Amniotic stem cell (primary cell): ENCODE measurements at places on chromosomes 1 and 21.

GRCh38 chr1:4422504-4423289 is 231.7 kb upstream of the AJAP1 start:
- no peak for DNase-seq

- no peak for DNase-seq
Measured at GRCh38 chr1:79524126-79524525, 517.6 kb upstream of the ADGRL4 start.

DNA sequence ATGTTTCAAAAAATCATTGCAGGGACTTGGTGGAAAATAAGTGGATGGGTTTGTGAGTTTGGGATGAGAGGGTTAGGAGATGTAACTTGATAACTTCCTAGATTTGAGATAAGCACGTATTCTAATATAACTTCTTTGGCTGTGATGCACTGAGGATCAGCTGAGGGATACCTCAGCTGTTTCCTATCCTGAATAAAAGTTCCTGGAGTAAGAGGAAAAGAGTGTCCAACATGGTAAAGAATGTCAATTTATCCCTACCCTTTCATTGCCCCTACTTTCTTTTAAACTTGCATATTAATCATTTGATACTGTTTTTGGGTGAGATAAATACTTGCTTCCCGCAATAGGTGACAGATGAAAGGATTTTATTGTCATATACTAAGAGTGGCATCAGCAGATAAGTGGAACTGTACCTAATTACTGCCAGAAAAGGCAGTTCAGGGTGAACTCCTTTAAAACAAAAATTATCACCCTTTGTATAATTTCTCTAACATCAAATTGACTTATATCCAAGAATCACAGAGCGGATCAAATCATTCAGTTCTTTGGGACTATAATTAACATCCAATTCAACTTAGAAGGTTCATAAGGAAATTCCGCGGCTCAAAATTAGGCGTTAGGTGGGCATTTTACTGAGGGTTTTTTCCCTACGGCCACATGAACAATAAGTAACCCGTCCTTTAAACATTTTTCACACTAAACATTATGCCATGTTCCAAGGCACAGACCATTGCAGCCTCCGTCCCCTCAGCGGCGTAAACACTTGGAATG is 1.4 kb upstream of the SUCO start:
- DNase-seq, result peak; percentile 38

DNA sequence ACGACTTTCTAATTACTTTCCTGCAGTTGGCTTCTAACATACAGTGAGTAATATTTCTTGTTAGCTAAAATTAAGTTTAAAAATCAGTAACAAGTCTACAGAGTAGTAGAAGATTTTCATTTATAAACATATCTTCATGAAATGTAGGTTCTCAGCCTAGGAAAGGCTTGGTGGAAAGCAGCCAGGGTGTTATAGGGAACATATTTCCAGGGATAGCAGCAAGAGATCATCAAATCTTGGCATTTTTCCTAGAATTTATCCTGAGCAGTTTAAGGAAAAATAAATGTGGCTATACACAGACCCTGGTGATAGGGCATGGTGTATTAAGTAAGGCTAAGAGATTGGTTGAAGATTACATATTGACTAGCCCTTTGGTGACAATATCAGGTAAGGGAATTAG is 203.5 kb upstream of the NEGR1 start:
- no peak for DNase-seq

- DNase-seq, result no peak
Measured at GRCh38 chr1:5819391-5820025, 172.7 kb downstream of the NPHP4 start.

GRCh38 chr21:25405984-25406383 is 201.3 kb downstream of the MRPL39 start:
- DNase-seq, result no peak

- no peak for DNase-seq
Measured at GRCh38 chr21:30104241-30104640, 62.4 kb downstream of the CLDN17 start.

DNA sequence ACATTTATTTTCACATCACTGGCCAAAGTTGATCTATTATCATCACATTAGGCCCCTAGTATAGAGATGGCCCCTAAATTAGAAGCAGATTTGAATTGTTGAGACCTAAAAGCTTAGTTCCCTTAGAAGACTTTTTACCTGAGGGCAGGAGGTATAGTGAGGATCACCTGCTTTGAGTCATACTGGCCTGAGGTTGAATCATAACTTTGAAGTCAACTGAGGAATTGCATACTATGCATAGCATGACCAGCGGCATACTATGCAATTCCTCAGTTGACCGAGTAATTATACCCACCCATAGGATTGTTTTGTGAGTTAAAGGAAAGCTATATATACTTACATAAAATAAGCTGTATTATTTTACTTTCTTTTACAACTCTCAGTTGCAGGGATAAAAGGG is 50.3 kb upstream of the DPH5 start:
- no peak for DNase-seq
